ENCODE measurements at places on chromosomes 3 and 15.

- DNase-seq = no peak
Measured at GRCh38 chr3:195856410-195857084, 44.8 kb upstream of the MUC4 start.

GRCh38 chr15:71687902-71688508 lies 122.3 kb upstream of the NR2E3 start:
- no peak for DNase-seq

DNA sequence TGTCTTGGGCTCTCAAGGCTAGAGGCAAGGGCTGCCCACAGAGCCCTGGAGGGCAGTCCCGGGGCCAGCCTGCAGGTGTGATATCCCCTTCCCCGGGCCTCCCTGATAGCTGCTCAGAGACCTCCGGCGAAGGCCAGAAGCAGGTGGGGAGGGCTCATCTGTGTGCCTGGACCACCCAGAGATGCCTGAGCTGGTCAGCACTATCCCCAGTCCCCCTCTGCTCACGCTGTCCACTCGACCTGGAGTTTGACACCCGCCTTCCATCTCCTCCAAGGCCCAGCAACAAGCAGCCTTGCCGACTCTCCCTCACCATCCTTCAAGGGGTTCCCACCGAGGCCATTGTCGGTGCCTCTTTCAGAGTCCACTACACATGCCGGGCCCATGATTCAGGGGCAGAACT lies 39.4 kb downstream of the DNAH1 start:
- no peak for DNase-seq

GRCh38 chr3:177370246-177370822 lies 173.1 kb upstream of the TBL1XR1 start:
- no peak for DNase-seq

GRCh38 chr15:45759936-45760335 lies 125.1 kb downstream of the SQOR start:
- no peak for DNase-seq

GRCh38 chr3:141454906-141455602 lies 31.8 kb upstream of the RASA2 start:
- peak; percentile 83 for DNase-seq

GRCh38 chr3:159629329-159630084 lies 359.1 kb upstream of the IL12A start:
- DNase-seq = no peak

DNA sequence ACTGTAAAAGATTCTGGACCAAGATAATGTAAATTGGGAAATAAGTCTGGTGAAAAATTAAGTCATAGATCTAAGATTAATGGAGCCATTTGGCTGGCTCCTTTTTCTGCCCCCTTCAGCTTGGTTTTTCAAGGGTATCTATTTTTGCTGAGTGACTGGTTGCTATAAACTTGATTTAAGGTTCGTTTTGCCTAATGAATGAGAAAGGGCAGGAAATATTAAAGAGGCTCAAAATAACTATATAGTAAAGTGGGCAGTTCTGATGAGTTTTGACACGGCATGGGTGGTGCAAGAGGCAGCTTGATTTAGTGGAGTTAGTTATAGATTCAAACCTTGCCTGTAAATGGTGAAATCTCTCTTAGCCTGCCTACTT lies 140.7 kb downstream of the STAC start:
- no peak for DNase-seq

- DNase-seq = peak; percentile 69
Measured at GRCh38 chr3:183252973-183253527, at the start of gene B3GNT5. Gene B3GNT5 (plus strand): TSS chr3:183253253. CDS start chr3:183269799, 16,546 bp downstream.

DNA sequence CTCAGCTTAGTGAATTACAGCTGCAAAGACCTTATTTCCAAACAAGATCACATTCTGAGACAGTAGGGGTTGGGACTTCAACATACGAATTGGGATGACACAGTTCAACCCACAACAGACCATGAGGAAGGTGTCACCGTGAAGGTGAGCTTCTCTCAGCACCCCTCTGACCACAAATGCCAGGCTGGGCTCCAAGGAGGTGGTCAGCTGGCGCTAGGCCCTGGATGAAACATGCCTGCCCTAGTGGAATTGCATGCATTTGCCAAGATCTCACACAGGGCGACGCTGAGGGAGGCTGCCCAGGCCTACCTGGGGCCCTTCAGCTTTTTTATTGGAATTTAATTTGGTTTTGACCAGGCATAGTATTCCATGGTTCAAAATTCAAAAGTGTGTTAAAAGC lies 1.8 kb downstream of the CFAP100 start:
- no peak for DNase-seq

DNA sequence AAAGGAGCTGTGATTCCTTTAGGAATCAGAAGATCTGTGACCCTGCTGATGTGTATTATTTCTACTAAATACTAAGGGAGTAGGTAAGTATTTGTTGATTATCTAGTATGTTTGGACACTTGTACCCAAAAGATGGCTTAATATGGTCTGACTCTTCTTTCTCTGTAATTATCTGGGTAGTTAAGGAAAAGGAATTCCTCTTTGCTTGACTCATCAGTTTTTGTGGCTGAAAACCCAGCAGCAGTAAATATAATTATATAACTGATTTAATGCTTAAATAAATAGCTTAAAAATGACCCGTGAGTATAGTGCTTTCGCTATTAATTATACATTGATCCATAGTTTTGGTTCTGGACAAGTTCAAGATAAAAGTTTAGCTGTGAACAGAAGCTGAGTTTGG lies 155.8 kb downstream of the LRTM1 start:
- DNase-seq = no peak

- DNase-seq = no peak
Measured at GRCh38 chr3:42936157-42936981, 30.4 kb downstream of the ZNF662 start.

DNA sequence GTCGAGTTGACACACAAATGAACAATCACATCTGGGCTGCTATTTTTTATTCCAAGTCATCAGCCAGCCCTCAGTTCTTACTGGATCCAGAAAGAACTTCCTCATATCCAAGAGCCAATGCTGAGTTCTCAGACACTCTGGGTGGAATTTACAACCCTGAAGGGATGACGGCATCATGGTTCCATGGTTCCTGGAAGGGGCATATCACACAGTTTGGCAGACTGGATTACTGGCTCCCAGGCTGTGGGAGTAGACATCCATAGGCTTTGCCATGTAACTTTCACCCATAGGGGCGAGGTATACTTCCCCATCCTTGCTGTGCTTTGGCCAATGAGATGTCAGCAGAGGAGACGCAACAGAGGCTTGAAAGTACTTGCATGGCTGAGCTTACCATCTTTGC lies 26.9 kb upstream of the KBTBD12 start:
- no peak for DNase-seq

DNA sequence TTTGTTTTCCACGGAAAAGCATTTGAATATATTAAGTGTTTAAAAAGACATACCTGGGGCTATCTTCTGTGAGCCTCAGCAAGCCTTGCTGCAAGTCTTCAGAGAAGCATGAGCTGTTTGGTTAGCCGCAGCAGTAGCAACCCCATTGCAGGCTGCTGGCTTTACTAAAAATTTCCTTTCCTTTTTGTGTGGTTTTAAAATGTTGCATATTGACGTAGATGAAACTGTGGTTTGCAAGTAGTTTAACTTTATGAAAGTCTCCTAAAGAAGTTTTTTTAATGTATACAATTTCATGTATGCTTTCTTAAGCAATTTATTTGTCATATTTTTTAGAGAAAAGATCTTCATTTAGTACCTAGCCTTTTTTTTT lies at the start of gene GPR171:
Gene GPR171 (minus strand): TSS at position 166 of the 370 bp plus-strand sequence. CDS start 3,830 bp downstream, outside the sequence.
- no peak for DNase-seq

DNA sequence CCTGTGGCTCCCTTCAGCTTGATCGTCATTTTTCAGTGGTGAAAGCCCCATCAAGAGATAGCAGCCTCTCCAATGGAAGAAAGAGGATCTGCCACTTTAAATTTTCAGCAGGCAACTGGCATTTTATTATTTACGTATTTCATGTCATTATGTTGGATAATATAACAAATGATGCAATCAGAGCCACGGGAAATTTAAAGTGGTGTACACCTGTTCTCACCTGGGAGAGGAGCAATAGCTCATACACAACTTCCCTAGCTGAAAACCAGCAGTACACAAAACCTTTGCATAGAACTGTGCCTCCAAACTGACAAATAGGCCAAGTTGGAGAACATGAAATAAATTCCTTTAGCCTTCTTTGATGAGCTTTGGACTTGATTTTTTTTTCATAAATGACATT lies 136.9 kb downstream of the SATB1 start:
- peak; percentile 18 for DNase-seq

GRCh38 chr15:29220852-29221251 lies 48.8 kb downstream of the NSMCE3 start:
- no peak for DNase-seq

DNA sequence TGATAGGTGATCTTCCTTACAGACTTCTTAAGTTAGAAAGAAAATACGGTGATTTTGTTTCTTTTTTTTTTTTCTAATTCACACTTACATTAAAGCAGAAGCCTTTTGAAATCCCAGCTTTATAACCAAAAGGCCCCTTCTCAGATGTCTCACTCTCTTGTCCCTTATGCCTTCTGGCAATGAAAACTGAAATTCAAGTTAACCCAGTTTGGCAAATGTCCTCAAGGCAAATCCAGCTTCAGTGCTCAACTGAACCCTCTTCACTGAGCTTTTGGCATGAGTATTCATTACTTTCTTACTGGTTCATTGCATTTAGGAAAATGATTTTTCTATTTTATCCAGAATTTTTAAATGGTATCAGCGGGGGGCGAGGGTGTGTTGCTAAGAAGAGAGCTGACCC lies 17.0 kb downstream of the PLCH1 start:
- no peak for DNase-seq

DNA sequence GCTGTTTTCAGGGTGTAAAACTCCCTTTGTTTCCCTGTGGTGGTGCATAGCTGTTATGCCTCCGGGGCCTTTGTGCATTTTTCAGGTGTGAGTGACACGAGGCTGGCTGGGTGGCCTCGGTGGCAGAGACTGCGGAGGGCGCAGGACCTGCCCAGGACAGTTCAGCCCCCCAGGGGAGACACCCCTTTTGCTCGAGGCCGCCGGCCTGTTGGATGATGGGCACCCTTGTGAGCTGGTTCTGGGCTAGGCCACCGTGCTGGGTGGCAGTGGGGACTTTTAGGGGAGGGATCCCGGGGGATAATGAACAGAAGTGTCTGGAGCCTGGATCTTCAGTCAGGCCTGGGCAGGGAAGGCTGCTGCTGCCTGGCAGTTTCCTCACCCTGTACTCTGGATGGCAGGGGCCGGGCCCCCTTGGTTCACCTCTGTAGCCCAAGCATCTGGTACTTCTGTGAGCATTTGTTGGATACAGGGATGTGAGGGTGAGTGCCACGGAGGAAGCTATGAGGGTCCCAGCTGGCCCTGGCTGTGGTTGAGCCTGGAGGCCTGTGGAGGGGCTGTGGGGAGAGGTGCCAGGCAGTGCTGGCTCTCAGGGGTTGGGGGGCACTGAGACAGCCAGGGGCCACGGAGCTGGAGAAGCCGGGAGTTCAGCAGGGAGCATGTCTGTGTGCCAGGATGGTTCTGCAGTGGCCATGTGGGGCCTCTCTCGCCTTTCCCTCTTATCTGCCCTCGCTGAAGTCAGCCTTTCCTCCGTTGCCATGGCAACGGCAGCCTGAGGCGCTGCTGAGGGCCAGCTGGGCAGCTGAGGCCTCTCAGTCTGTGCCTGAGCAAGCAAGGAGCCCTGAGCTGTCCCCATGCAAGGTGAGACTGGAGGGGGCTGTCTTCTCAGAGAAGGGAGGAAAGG lies 49.0 kb downstream of the KY start:
- no peak for DNase-seq

- DNase-seq = no peak
Measured at GRCh38 chr3:127671523-127672428, 976 bp upstream of the ABTB1 start.

GRCh38 chr15:63349156-63349555 lies 32.5 kb downstream of the CA12 start:
- DNase-seq = no peak

DNA sequence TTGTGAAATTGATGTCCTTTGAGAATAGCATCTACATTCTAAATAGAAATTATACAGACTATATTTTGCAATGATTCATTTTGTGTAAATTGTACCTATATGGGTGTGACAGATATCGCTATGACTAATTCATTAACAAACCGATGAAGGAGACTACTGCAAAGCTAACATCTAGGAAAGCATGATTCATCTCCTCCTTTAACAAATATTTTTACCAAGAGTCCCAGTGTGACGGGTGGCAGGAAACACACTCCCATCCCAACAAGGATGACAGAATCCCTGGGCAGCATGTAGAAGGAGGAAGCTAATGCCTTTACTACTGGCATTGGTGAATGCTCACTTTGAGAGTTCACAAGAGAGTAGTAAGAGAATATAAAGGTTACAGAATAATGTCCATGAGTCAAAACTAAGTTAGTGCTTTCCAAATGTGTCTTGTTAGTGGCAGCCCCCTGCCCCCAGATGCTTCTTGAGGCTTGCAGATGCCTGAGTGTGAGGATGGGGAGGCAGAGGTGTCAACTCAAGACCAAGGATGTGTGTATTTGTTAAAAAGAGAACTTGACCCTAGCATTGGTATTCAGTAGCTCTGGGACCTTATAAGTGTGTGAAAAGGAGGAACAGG lies 180.6 kb downstream of the FMN1 start:
- DNase-seq = no peak

All from NCI-H2029 treated with DMSO at 0.1 percent for 48 hours (cell line).